ENCODE measurements at places on chromosomes 4 and X.

DNA sequence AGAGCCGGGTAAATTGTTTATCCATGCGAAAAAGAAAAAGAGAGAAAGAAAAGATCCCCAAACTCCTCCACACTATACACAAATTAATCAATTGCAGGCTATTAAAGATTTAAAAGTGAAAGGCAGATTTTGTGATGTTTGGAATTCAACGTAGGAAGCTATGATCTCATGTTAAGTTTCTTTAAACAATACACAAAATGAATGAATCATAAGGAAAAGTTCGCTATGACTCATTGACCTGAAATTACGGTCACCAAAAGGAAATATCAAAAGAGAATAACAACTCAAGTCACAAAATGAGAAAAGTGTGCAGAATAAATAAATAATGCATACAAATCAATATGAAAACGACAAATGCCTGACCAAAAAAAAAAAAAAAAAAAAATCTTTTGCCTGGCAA lies 28.6 kb downstream of the CLNK start:
- no peak for DNase-seq

DNA sequence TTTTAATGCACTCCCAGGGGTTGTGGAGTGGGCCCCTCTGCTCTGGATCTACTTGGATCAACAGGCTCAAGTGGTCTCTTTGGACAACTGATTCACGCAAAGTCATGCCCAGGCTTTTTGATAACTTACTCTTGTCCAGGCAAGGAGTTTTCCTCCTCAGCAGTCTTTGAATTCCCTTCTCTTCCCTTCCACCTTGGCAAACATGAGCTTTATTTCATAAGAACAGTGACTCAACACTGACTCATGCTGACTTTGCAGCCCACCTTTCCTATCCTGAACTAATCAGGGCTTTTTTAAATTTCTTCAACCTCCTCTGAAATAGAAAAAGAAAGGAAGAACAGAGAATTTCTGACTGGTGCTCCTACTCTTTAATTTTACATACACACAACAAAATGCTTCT lies 132.1 kb upstream of the LDB2 start:
- DNase-seq = no peak

DNA sequence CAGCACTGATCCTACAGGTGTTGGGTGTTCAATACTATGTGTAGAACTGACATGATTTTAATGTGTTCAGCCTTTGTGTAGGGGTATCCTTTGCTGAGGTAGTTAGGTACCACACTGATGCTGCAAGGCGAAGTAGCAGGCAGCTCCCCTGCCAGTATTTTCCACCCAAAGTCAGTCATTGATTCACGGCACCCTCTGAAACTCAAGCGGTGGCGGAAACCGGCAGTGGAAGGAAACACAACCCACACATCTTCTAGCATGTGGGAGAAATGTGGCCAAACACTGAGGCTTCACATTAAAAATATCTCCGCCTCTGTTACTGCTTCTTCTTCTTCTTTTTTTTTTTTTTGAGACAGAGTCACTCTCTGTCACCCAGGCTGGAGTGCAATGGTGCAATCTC lies 126.3 kb downstream of the AASDH start:
- no peak for DNase-seq

- DNase-seq = no peak
Measured at GRCh38 chrX:1398431-1399340, 6.8 kb upstream of the SLC25A6 start.

DNA sequence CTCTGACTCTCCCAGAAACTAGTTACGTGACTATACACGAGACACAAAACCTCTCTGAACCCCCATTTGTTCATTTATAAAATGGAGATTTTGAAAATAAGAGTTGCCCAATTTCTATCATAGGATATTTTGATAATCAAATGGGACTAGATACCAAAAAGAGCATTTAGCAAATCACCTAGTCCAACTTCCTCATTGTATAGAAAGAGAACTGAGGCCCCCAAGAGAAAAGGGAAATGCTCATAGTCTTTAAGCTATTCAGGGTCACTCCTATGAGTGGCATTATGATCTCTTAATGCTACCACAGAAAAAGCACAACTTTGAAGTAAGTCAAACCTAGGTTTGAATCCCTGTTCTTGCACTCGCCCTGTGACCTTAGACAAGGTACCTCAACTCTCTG lies 62.7 kb downstream of the BMP15 start:
- DNase-seq = no peak

Data from OCI-LY7 (cell line).